NCI-H2171 (cell line): ENCODE measurements at places on chromosomes 3 and 15.

DNA sequence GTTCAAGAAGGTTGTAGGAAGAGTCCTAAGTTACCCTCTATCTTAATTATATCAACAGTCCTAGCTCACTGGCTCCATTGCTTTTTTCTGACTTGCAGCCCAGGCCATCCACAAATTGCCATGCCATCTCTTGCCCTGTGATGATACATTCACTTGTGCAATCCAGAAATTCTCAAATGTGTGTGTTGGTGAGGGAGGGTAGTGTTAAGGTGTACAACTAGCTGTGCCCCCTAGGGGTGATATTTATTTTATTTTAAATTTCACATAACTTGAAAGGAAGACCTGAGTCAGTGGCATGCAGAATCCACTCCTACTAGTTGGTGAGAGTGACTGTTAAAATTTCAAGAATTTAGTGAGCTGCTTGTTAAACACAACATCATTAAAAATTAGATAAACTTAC, 156.1 kb upstream of the ANKRD28 start:
- no peak for DNase-seq

GRCh38 chr3:29057326-29057725, 223.5 kb upstream of the RBMS3 start:
- no peak for DNase-seq

GRCh38 chr3:31248563-31248992, 284.1 kb upstream of the STT3B start:
- no peak for DNase-seq

DNA sequence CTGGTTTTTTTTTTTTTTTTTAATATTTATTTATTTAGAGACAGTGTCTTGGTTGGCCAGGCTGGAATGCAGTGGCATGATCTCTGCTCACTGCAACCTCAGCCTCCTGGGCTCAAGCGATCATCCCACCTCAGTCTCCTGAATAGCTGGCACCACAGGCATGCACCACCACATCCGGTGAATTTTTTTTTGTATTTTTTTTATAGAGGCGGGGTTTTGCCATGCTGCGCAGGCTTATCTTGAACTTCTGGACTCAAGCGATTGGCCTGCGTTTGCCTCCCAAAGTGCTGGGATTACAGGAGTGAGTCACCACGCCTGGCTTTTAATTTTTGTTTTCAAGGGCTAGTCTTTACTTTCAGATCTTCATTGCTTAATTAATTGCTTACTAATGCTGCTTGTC, 13.1 kb downstream of the PCCB start:
- DNase-seq = no peak

DNA sequence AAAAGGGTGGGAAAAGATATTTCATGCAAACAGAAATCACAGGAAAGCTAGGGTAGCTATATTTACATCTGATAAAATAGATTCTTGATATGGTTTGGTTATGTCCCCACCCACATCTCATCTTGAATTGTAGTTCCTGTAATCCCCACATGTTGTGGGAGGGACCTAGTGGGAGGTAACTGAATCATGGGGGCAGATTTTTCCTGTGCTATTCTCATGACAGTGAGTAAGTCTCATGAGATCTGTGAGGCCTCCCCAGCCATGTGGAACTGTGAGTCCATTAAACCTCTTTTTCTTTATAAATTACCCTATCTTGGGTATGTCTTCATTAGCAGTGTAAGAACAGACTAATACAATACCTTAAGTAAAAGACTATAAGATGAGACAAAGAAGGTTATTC, 558.1 kb downstream of the RSL24D1 start:
- DNase-seq = no peak

- no peak for DNase-seq
These were observed 497.9 kb downstream of the IGSF11 start for GRCh38 chr3:118536764-118537163.

GRCh38 chr3:126742057-126742456, 38.0 kb downstream of the CHCHD6 start:
- DNase-seq = no peak

DNA sequence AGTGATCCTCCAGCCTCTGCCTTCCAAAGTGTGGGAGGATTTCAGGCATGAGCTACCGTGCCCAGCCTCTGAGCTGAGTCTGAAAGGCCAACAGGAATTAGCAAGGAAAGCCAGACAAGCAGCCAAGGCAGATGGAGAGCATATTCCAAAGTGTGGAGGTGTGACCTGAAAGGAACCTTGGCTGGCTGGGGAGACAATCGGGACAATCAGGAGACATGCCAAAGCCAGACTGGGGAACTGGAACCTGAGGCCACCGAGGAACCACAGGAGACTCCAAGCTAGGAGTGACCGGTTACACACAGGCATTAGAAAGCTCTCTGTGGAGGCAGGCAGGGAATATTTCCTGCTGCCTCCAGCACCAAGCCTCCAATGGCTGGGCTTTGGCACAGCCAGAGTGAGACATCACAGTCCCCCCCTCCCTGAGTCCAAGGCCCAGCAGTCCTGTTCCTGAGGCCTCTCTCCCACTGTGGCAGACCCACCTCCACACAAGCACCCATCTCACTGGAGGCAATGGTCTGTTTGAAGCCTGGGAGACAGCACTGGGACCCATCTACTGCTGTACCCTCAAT, 4.5 kb upstream of the C15orf39 start:
- DNase-seq = no peak

DNA sequence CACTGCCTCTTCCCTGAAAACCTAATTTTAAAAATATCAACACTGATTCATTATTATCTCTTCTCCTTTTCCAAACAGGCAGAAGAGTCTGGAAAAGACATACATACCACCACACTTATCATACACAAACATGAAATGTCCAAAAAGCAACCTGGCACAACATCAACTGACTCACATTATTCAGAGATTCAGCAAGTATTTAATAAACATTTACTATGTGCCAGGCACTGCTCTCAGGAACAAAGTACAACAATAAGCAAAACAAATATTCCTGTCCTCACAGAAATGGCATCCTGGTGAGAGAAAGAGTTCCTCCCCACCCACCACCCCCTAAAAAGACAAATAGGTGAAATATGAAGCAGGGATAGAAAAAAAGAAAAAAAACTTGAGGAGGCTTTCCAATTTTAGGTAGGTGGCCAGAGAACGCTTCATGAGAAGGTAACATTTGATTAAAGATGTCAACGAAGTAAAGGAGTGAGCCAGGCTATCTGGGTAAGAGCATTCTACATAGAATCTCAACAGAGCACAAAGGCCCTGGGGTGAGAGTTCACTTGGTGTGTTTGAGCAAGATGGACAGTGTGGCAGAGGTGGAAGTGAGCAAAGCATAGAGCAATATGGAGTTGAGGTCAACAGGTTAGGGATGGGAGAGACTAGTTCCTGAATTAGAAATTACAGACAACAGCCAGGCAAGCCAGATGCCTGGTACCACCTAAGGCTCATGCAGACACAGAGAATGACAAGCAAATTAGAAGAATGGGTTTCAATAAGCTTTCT, 141.7 kb downstream of the OSBPL10 start:
- no peak for DNase-seq

DNA sequence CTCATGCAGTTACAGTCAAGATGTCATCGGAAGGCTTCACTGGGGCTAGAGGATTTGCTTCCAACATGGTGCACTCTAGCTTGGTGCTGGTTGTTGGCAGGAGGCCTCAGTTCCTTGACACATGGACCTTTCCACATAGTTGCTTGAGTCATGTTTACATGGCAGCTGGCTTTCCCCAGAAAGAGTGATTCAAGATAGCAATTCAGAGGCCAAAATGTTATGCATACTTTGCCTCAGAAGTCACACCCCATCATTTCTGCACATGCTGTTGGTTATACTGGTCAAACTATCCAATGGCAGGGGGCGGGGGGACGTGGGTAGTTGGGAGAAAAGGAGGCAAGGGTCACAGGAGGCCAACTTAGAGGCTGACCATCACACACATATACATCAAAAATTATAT, 58.7 kb downstream of the FOXB1 start:
- DNase-seq = no peak

GRCh38 chr15:78394981-78395616, 42.9 kb upstream of the IREB2 start:
- DNase-seq = peak; percentile 68

GRCh38 chr15:82802497-82802896, 3.4 kb downstream of the FSD2 start:
- DNase-seq = no peak

- DNase-seq = no peak
These were observed 107.6 kb downstream of the OXNAD1 start for GRCh38 chr3:16372362-16373292.

DNA sequence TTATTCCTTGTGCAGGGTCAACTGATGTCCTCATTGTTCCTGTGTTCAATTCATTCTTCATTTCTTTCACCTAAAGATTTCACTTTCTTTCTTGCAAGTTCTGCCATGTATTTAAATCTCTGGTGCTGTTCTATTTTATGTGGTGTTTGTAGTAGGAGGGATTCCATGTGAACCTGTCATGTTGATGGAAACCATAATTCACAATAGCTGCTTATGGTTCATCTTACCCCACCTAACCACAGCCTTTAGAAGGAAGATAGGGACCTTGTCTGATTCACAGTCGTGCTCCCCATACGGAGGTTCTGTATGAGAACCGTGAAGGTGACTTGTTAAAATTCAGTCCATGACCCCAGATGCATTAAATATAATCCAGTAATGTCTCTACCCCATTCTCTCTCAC, 21.9 kb downstream of the SLCO2A1 start:
- no peak for DNase-seq

DNA sequence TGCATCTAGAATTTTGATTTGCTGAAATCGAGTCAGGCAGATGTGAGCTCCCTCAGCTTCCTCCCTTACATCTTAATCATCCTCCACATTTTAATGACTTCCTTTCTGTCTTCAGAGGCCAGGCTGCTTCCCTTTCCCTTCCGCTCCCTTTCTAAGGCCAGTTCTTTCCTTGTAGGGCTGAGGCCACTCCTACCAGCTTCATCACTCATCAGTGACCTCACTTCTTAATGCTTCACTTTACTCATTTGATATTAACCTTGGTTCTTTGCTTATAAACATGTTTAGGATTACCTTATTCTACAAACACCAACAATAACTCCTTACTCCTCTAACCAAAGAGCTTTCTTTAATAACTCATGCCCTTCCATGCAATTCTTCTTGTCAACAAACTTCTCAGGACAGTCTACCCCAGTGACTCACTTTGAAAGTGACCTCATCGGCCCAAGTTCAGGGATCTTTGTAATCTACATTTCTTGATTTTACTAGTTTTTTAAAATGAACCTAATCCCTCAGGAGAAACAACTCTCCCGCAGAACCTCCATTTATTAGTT, 23.9 kb downstream of the ILDR1 start:
- DNase-seq = no peak

GRCh38 chr3:100993309-100993708, at the start of gene ABI3BP:
Gene ABI3BP (minus strand): TSS chr3:100993421. CDS start chr3:100993384, 37 bp downstream.
- no peak for DNase-seq

DNA sequence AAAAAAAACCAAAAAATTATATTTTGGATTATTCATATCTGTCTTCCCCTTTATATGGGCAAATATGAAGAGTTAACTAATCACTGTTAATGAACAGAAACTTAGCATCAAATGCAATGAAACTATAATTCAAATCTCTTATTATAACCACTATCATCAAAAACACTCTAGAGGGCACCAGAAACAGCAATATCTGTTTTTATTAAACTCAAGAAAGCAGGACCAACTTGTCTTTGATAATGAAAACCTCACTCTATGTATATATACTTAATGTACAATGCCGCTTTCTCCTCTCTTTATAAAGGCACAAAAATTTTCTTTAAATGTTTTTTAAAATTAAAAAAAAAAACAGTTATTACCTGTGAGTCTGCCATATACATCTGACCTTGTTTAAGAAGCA, 92.7 kb downstream of the UACA start:
- DNase-seq = no peak

DNA sequence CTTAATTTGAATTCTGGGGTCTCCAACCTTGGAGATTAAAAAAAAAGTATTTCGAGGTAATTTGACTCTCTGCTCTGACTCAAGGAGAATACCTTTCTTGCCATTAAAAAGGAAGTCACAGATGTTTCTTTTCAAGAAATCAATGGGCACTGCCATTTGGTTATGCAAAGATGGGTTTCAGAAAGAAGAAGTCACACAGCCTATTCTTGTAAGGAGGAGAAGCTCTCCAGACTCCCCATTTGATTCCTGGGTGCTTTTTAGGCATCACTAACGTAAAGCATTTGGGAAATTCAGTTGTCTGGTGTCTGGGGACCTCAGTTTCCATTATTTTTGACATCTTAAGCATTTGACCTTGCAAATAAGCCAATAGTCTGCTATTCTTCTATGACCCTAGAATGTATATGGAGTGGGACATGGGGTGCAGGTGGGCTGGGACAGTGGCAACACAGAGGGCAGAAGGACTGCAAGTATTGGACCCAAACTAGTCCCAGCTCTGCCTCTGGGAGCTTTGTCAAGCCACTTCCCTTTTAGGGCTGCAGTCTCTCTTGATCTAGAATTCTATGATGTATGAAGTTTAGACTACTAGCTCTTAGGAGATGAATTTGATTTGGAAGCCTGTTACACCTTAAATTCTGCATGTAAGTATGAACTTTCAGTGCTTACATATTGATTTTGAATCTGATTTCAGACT, 27.8 kb downstream of the IL5RA start:
- DNase-seq = no peak

DNA sequence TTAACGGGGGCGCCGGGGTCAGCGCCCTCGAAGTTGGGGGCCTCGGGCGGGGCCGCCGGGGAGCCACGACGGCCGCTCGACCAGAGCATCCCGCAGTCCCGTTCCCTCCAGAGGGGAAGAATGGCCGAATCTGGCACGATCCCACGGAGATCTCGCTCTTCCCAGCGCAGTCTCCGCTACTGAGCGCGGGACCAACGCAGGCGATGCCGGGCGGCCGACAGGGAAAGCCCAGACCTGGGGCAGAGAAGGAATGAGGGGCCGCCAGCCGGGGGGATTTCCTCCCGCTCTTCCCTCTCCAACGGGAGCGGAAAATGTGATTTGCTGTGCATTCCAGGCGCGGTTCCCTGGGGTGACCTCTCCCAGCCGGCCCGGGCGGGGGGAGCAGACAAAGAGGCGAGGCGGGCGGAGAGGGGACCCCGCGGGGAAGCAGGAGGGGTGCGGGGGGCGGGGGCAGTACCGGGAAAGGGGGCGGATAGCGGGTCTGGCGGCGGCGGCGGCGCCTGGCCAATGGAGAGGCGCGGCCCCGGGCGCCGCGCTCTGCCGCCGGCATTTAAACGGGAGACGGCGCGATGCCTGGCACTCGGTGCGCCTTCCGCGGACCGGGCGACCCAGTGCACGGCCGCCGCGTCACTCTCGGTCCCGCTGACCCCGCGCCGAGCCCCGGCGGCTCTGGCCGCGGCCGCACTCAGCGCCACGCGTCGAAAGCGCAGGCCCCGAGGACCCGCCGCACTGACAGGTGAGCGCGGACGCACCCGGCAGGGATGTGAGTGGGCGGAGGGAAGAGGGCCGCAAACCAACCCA, at the start of gene GREM1:
TSS of gene GREM1 (plus strand) at position 579 of the 801 bp plus-strand sequence. CDS start 12,687 bp downstream, outside the sequence.
- DNase-seq = no peak

DNA sequence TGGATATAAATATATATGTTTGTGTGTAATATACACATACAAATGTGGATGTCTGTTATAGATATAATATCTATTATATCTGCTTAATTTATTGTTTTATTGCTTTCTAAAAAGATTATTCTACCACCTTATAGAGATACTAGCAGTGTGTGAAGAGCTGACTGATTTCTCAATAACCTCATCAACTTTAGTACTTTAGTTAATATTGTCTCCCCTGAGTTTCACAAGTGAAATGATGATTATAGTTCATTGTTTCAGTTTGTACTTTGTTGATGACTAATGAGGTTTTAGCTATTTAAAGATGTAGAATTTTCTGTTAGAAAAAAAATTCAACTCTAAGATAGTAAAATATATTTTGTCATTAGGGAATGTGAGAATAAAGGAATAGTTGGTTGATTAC, 11.4 kb downstream of the RSRC1 start:
- DNase-seq = no peak

- no peak for DNase-seq
These were observed 59.4 kb downstream of the TMEM44 start for GRCh38 chr3:194573680-194574437.
